ENCODE measurements at places on chromosomes 7 and 10.

- no peak for DNase-seq
Observed at GRCh38 chr10:111281516-111281915, 204.7 kb downstream of the ADRA2A start.

GRCh38 chr7:151311294-151311864, 30.2 kb upstream of the NUB1 start:
- peak; percentile 20 for DNase-seq

- no peak for DNase-seq
Observed at GRCh38 chr7:90540406-90540805, 55.7 kb upstream of the CDK14 start.

- DNase-seq, result no peak
Observed at GRCh38 chr7:112701456-112701855, 88.7 kb downstream of the TMEM168 start.

DNA sequence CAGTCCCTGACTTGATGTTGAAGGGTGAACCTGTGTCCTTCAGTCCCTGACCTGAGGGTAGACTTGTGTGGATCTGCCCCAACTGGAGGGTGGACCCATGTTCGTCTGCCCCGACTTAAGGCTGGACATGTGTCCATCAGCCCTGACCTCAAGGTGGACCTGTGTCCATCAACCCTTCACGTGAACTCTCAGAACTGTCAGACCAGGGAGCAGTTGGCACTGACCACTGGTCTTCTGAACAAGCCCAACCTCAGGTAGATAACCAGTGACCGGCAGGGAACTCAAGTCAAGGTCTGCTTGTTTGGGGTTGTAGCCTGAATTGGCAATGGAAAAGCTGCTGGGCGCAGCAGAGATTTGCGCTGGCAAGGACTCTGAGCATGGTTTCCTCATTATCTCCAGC, 96.5 kb downstream of the ADCY1 start:
- DNase-seq, result no peak

DNA sequence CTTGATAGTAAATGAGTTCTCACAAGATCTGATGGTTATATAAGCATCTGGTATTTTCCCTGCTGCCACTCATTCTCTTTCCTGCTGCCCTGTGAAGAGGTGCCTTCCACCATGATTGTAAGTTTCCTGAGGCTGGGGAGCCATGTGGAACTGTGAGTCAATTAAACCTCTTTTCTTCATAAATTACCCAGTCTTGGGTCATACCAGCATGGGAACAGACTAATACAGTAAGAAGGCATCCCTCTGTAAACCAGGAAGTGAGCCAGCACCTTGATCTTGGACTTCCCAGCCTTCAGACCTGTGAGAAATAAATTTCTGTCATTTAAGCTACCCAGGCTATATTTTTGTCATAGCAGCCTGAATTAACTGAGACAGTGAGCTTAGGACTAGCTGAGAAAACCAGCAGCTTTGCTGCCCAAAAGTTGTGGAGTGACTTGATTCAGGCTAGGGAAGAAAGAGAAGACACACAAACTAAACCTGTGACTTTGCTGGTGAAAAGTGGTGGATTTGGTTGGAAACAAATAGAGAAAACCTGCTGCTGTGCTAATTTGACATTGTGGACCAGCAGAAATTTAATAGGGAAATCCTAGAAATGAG, 29.7 kb downstream of the PALS2 start:
- no peak for DNase-seq

- DNase-seq, result peak; percentile 63
Observed at GRCh38 chr7:28037220-28038010, 143.2 kb downstream of the JAZF1 start.
